Cardiac muscle cell (in vitro differentiated cells and primary cell): ENCODE measurements at places on chromosomes 11 and 22.

DNA sequence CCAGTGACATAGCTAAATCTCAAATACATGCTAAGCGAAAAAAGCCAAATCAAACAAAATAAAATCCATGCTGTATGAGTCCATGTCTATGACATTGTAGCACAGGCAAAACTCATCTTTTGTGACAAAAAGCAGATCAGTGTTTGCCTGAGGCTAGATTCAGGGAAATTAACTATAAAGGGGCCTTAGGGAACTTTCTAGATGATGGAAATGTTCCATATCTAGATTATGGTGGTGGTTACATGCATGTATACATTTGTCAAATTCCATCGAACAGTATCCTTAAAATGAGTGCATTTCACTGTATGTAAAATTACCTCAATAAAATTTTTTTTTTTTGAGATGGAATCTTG, 14.9 kb downstream of the CD5 start:
- H3K4me1 ChIP-seq: no peaks in the 10 kb centered on the region
- no peak overlapping the region for H3K27ac ChIP-seq
- H3K36me3 ChIP-seq: no peaks in the 10 kb centered on the region
- DNase-seq: no peak

- no peak overlapping the region for H3K27ac ChIP-seq
- H3K4me3 ChIP-seq: no peak overlapping the region
- H3K4me1 ChIP-seq: no peaks in the 10 kb centered on the region
- no peaks in the 10 kb centered on the region for H3K27me3 ChIP-seq
- peaks cover 42% of the 10 kb centered on the region for H3K36me3 ChIP-seq
Measured at GRCh38 chr11:9136741-9137140, 45.3 kb upstream of the SCUBE2 start.

- no peaks in the 10 kb centered on the region for H3K36me3 ChIP-seq
- DNase-seq: no peak
- no peaks in the 10 kb centered on the region for H3K27me3 ChIP-seq
- no peak overlapping the region for H3K4me3 ChIP-seq
- no peaks in the 10 kb centered on the region for H3K4me1 ChIP-seq
- H3K27ac ChIP-seq: no peak overlapping the region
Measured at GRCh38 chr11:1236316-1237127, 13.7 kb downstream of the MUC5B start.

GRCh38 chr22:19687561-19688300, 26.6 kb upstream of the SEPTIN5 start:
- DNase-seq: no peak
- no peaks in the 10 kb centered on the region for H3K27me3 ChIP-seq
- H3K36me3 ChIP-seq: no peaks in the 10 kb centered on the region
- H3K27ac ChIP-seq: no peak overlapping the region
- peaks cover 3% of the 10 kb centered on the region for H3K4me1 ChIP-seq
- no peak overlapping the region for H3K4me3 ChIP-seq

GRCh38 chr11:134800826-134801225, 388.8 kb upstream of the B3GAT1 start:
- no peak overlapping the region for H3K4me3 ChIP-seq
- no peak overlapping the region for H3K27ac ChIP-seq
- peaks cover 7% of the 10 kb centered on the region for H3K4me1 ChIP-seq
- no peak for DNase-seq

GRCh38 chr11:34558211-34558610, 44.6 kb upstream of the ELF5 start:
- no peaks in the 10 kb centered on the region for H3K4me1 ChIP-seq
- H3K36me3 ChIP-seq: no peaks in the 10 kb centered on the region
- no peak overlapping the region for H3K27ac ChIP-seq
- DNase-seq: no peak
- H3K4me3 ChIP-seq: no peak overlapping the region

DNA sequence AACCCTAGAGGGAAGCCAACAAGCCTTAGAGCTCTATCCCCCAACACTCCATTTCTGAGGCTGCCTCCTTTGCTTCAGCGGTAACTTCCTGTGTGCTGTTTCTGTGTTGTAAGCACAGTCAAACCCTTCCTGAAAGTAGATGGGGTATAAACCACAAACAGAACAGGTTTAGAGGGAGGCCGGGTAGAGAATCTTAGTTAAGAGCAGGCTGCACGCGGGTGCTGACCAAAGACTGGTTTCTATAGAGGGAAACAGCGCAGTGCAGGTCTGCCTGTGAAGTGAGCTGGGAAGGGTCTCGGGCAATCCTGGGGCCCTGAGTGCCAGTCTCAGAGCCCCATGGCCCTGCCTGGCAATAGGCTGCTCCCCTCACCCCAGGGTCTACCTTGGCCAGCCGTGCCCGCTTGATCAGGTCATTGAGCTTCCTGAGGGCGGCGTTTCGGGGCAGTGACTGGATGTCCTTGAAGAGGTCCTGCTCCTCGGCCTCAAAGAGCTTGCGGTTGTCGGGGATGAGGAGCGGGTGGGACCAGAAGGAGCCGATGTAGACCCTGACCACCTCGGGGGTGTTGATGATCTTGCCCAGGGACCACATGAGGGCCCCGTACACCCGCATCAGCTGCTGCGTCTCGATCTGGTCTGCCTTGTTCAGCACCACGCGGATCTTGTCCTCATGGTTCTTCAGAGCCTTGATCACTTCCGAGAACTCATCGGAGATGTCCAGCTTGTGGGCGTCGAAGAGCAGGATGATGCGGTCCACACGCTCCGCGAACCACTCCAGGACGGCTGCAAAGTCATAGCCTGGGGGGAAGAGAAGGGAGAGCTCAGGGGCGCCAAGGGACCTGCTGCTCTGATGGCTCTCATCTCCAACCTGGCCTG, 15.3 kb upstream of the CDC42BPG start:
- peaks cover 21% of the 10 kb centered on the region for H3K4me1 ChIP-seq
- DNase-seq: no peak
- H3K27ac ChIP-seq: no peak overlapping the region
- no peaks in the 10 kb centered on the region for H3K27me3 ChIP-seq
- peaks cover 8% of the 10 kb centered on the region for H3K36me3 ChIP-seq
- H3K4me3 ChIP-seq: no peak overlapping the region

- no peak overlapping the region for H3K4me3 ChIP-seq
- no peaks in the 10 kb centered on the region for H3K27me3 ChIP-seq
- peak overlapping the region; percentile 76 for H3K27ac ChIP-seq
Measured at GRCh38 chr22:23219822-23220484, 39.6 kb downstream of the BCR start.

DNA sequence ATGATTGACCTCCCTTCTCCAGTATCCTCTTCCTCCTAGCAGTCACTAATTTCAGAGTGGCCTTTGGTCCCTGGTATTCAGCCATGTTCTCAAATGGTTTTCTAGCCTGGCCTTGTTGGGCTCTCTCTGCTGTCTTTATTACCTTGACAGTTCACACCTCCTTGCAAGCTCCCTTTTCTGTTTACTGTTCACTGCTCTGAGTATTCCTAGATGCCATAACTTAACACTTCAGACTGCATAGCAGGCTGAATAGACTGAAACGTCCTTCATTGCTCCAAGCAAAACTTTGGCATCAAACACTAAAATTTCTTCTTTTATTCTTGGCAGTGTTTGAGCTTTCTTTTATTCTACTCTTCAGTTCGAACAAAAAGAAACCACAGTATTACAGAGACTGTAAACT, 49.7 kb upstream of the SLC25A18 start:
- peaks cover 11% of the 10 kb centered on the region for H3K36me3 ChIP-seq
- H3K4me1 ChIP-seq: peaks cover 12% of the 10 kb centered on the region
- H3K4me3 ChIP-seq: no peak overlapping the region

DNA sequence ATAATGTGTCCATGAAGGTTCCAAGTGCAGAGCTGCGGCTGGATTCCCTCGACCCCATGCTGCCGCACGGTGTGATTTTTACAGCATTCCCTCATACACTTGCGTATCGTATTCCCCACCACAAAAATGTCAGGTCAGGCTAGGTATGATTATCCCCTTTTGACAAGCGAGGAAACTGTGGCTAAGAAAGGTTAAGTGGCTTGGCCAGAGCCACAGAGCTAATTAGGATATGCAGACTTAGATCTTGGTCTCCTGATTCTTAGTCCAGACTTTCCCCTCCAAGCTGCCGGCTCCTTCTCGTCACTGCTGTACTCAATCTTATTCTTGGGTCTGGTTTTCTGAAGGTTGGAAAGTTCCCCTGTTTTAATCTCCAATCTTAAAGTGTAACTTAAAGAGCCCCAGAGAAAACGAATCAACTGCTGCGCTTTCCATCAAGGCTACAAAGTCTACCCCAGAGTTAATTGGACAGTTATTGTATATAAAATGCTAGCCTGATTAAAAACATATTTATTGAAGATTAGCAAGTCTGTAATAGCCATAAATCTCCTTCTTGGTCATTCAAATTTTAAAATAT, 176.6 kb downstream of the ADAMTS15 start:
- peaks cover 5% of the 10 kb centered on the region for H3K4me1 ChIP-seq
- H3K27ac ChIP-seq: no peak overlapping the region
- no peaks in the 10 kb centered on the region for H3K27me3 ChIP-seq
- no peak overlapping the region for H3K4me3 ChIP-seq

DNA sequence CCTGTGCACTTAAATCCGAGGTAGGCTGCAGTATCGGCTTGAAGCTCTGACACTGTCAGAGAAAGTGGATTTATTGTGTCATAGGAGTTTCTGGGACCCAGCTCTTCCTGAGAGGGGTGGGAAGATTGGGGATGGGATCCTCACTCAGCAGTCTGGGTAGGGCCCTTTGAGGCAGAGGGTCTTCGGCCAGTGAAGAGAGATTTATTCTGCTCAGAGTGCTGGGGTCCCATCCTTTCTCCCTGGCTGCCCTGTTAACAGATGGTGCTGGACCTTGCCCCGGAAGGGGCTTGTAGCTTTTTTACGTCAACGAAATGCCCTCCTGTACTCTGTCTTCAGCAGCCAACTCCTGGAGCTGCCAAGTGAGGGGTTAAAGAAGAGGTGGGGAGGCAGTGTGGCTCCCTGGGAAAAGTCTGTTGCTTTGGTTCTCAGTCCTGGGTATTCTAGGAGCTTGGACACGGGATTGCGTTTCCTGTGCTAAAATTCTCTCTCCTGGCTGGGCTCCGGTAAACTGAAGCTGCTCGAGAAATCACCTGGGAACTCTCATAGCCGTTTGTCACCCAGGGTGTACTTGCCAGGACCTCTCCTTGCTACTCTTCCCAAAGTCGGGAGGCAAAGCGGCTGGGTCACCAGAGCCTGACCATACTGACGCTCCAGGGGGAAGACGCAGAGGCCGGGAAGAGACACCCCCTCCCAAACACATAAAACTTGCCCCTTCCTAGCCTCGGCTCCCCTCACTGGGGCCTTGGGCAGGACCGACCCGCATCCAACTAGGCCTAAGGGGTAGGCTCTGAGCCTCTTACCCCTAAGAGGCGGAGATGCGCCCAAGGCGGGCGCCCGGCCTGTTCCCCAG, 806 bp upstream of the SMDT1 start:
- DNase-seq: peak; percentile 24
- H3K36me3 ChIP-seq: peaks cover 14% of the 10 kb centered on the region
- no peaks in the 10 kb centered on the region for H3K27me3 ChIP-seq
- H3K27ac ChIP-seq: peak overlapping the region; percentile 96
- peak overlapping the region; percentile 57 for H3K4me3 ChIP-seq

DNA sequence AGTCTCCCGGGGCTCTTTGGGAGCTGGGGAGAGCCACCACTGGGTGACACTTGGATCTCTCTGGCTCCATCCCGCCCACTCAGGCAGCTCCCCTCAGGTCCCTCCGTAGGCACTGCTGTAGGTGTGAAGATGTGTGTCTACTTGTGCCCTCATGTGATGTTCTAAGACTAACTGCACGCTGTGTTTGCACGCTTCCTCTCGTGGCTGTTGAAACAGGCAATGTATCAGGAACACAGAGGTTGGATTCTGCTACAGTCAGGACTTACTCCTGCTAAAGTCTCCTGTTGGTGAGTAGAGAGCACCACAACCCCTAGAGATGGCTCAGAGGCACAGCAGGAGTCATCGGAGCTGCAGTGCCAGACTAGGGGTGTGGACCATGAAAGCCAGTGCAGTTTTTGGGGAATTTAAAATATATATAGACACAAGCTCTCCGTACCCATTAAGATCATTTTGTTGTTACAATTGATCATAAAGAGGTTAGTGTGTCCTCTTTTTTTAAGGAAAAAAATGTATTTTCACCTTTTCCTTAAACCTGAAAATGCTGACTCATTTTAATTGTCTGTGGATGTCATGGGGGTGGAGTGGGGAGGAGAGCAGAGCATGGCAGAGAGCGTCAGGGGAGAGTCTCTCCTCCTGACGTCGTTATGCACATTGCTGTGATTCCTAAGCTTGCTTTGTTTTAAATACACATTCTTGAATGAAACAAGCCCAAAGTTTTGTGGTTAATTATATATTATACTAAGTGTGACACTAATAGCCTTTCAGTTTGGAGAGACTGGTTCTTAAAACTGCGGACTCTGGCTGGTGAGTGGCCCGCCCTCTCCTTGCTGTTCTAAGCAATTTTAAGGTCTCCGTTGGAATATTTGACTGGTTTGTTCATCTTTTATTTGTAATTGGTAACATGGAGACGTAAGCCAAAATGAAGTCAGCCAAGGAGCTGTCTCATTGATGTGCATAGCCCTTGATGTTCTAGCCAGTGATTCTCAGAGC, 16.2 kb upstream of the CTTN start:
- H3K27ac ChIP-seq: peak overlapping the region; percentile 1
- no peak for DNase-seq
- H3K4me1 ChIP-seq: no peaks in the 10 kb centered on the region
- peaks cover 20% of the 10 kb centered on the region for H3K36me3 ChIP-seq
- no peak overlapping the region for H3K4me3 ChIP-seq

DNA sequence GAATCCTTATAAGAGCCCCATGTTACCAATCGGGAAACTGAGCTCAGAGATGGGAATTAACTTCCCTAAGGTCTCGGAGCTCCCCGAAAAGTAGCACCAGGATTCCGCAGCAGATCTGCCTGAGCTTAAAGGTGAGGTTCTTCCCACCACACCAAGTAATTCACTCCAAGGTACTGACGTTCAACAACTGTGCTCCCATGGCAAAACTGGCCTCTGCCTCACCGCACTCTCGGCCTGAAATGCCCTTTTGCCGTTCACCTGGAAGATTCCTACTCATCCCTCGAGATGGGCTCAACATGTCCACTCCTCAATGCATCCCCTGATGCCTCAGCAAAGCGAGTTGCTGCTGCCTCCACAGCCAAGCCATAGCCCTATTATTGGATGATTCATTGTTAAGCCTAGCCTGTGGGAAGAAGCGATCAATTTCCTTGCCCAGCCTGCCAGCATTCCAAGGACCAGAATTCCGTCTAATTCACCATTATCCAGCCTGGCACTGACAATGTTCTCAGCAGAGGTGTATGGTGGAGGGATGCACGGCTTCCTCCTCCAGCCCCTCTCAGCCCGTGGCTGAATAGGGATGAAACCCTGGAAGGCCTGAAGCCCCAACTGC, 4.2 kb downstream of the PLAAT3 start:
- H3K27me3 ChIP-seq: peaks cover 43% of the 10 kb centered on the region
- no peaks in the 10 kb centered on the region for H3K4me1 ChIP-seq
- no peak for DNase-seq
- H3K27ac ChIP-seq: no peak overlapping the region
- H3K4me3 ChIP-seq: no peak overlapping the region
- H3K36me3 ChIP-seq: no peaks in the 10 kb centered on the region
